Esophagus muscularis mucosa (tissue), 4 donors: ENCODE measurements at places on chromosomes 2 and 18.
A peak's percentile ranks its signal among the peaks of the same experiment; 100 is the strongest.

DNA sequence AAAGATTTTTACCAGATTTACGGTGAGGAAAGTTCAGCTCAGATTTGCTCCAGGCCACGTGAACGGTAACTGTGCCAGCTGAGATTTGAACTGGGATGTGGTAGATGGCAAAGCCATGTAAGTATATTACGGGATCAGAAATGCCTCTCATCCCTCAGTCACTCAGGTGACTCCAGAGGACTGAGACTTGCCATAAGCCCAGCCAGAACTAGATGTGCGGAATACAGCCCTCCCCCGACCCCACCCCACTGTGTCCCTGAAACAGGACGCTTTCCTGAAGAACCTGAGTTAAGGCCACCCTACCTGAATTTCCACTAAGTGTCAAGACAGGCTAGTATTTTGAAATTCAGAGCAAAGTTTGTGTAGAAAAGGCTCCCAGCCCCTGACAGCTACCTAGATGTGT is 1.3 kb upstream of the FHL2 start:
- DNase-seq: no peak

DNA sequence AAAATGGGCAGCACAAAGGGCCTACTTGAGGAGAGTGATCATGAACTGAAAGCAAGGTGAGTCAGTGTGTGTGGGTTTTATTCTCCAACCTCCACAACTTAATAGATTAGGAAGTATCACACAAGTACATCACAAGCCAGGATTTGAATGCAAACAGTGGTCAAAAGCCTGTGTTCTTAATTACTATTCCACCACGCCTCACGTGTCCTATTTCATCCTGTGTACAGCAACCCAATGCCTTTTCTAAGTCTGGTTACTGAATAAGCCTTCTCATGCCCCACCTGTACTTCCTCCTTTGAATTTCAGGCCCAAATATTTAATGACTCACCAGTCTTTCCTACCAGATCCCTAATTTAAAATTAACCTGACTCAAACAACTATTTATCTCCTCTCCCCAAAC is 755.7 kb upstream of the SLC8A1 start:
- no peak for DNase-seq

DNA sequence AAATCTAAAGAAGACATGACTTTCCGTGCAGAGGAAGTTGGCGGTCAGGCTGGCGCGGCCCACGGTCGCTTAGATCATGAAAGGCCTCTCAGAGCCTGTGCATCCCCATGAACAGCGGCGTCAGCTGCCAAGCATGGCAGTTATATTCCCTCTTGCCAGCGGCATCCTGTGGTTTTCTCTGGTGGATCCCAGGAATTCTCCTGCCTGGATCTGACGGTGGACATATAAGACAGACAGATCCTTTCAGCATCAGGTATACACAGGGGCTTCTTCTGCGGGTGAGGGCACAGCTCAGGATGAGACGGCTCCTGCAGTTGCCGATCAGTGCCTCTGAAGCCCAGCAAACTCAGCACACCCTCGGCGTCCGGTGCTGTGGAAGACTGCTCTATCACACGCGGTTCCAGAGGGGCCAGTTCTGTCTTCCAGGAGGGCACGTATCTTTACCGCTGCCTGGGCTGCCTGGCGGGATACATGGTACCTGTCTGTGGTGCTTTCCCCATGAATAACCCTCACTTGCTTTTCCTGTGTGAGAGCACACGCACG is 157.8 kb downstream of the LDLRAD4 start:
- peak; percentile 42 for DNase-seq

DNA sequence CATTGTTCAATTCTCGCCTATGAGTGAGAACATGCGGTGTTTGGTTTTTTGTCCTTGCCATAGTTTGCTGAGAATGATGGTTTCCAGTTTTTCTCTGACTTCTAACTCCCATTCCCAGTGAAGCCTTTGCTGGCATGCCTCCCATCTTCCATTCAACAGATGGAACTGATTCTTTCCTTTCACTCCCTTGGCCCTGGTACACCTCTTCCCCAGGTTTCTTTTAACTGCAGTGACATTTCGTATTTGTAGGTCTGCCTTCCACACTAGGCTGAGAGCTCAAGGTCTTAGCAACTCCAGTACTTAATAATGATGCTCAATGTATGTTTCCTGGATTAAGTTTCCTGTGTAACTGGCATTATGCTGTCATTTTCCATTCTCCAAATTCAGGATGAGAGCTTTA is 48.5 kb downstream of the GAREM1 start:
- no peak for DNase-seq
